ENCODE measurements at places on chromosomes 3 and 15.

- DNase-seq = no peak
Observed at GRCh38 chr15:68195336-68196112, 9.6 kb downstream of the CALML4 start.

DNA sequence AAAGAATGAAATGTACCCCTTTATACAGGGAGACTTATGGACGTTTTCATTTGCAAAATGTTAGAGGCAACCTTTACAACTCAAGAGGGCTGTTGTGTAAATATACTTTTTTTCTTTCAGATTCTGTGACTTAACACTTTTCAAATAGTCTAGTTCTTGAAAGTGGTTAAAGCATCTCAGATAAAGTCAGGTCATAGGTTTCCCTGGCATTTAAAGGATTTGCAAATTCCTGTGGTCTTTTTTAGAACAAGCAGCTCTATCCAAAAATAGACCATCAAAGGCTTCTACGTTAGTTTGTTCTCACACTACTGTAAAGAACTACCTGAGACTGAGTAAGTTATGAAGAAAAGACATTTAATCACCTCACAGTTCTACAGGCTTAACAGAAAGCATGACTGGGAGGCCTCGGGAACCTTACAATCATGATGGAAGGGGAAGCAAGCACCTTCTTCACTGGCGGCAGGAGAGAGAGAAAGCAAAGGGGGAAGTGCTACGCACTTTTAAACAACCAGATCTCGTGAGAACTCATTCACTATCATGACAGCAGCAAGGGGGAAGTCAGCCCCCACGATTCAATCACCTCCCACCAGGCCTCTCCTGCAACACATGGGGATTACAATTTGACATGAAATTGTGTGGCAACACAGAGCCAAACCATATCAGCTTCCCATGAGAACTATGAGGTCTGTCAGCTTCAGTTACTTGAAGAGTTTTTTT, 23.3 kb upstream of the GABRR3 start:
- no peak for DNase-seq

DNA sequence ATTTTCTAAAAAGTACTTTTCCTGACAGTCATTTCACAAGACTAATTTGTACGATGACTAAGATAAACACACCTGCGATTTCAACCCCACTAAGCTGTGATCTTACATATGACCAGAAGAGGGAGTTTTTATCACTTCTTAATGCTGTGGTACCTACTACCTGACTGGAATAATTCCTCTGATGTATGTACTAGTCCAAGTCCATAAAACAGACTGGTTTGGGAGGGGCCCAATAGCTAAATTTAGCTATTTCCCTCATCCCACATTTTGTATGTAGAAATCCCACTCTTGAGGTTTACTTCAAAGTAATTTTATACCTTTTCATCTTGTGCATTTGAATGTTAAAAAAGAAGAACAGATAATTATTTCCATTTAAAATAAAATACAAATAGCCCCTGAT, 49.7 kb upstream of the SCAANT1 start:
- DNase-seq = no peak

GRCh38 chr15:61444585-61444984, 215.5 kb upstream of the RORA start:
- DNase-seq = no peak

DNA sequence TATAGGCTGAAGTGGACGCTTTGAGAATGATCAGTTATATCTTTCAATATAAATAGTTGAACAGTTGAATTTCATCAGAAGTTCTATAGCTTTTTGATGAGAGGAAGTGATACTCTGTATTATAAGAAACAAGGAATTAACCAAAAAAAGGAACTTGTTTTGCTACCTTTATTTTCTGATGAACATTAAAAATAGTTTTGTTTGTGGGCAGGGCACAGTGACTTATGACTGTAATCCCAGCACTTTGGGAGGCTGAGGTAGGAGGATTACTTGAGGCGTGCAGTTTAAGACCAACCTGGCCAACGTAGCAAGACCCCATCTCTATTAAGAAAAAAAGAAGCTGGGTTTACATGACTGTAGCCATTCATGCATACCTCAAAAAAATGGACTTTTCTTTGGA, 16.7 kb downstream of the BLOC1S6 start:
- DNase-seq = no peak

DNA sequence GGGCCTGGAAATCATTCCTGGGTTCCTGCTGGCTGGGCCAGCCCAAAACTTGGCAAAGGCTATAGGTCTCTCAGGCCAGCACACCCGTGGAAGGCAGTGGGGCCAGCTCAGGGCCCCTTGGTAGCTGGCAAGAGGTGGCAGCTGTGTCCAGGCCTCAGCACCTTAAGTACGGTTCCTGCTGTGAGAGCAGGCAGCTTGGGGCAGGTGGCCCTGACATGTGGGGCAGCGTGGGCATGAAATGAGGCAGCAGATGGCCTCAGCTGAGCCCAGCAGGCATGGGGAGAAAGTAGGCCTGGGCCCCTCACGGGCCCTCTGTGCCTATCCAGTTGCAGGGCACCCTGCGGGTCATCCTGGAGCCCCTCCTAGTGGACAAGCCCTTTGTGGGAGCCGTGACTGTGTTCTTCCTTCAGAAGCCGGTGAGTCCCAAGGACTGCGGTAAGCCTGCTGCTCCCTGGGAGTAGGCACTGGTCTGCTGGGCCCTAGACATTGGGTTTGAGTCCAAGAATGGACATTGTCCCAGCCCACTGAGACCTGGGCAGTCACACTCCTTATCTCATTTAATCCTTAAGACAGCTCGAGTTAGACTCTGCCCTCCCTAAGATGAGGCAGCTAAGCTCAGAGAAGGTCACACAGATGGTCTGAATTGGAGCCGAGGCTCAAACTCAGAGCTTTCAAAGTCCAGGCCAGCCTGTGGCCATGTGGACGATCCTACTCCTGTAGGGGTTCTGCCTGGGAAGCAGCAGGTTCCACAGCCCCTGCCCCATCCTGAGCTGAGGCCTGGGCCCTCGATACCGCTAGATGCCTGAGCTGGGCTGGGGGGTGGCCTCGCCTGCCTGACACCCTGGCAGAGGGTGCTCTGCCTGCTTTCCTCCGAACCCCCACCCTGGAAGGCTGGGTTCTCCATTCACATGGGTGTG, 25.5 kb downstream of the ESYT3 start:
- no peak for DNase-seq

Data from tibial nerve (tissue), 4 donors.